ENCODE measurements at places on chromosomes 3 and 15. TPM values are rescaled to one million over a fixed set of nuclear protein-coding genes. Genes with fewer than 3 reads are reported as not detected.

GRCh38 chr3:56890448-56891091 is 88.8 kb upstream of the ARHGEF3 start:
- no peak for DNase-seq

GRCh38 chr15:100572362-100572983 is 29.5 kb downstream of the LINS1 start:
- peak; percentile 42 for DNase-seq

DNA sequence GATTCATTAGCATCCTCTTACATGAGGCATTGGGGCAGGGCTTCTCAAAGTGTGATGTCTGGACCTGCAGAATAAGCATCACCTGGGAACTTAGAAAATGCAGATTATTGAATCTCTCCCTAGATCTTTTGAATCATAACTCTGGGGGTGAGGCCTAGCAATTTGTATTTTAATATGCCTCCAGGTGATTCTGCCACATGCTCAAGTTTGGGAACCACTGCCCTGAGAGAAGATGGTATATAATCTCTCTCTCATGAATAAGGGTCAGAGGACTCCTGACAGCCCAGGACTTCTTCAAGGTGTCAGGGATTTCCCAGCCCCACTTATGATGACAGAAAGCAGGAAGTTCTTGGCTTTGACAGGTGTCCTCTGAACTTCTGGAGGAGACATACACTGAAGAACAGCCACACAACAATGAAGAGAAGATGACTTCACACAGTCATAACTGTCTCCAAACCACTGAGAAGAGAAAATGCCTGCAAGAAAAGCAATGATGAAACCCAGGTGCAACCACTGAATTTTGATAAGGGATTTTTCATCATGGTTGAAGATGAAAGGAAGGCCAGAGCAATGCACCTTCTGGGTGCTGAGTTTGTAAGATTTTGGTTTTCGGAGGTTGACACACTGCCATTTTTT is 211.9 kb upstream of the MRPL3 start:
- DNase-seq = no peak

DNA sequence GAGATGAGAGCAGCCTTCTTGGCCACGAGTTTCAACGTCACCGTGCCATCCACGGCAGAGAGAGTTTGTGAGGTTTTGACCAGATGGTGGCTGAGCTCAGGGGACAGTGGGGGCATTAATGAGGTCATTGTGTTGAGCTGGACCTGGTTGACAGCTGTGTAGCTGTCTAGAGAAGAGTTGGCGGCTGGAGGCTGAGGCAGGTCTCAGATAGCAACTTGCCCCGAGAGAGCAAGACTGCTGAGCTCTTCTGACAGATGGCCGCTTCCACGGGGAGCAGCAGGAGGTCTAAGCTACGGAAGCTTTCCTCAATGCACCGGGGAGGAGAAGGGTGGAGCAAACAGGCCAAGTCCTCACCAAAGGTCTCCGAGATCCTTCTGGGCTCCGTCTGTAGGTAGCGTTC is 44.8 kb upstream of the EIF5A2 start:
- no peak for DNase-seq

DNA sequence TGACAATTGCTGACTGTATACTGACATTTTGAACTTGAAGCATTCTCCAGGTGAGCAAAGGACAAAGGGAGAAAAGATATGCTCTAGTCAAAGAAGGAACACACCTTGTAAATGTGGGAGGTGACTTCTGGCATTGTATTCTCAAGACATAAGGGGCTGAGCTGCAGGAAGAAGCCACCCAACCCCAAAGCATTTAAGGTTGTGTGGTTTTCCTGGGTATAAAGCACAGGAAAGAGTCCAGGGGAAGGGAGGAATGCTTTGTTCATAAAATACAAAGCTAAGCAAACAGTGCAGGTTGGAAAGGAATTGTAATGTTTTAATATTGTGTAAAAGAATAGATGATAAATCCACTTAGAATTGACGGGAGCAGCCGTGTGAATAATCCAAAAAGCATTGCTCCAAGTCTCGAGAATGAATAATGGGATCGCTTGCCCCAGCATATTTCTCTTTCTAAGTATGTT is 102.4 kb upstream of the LRIG1 start:
- DNase-seq = no peak

DNA sequence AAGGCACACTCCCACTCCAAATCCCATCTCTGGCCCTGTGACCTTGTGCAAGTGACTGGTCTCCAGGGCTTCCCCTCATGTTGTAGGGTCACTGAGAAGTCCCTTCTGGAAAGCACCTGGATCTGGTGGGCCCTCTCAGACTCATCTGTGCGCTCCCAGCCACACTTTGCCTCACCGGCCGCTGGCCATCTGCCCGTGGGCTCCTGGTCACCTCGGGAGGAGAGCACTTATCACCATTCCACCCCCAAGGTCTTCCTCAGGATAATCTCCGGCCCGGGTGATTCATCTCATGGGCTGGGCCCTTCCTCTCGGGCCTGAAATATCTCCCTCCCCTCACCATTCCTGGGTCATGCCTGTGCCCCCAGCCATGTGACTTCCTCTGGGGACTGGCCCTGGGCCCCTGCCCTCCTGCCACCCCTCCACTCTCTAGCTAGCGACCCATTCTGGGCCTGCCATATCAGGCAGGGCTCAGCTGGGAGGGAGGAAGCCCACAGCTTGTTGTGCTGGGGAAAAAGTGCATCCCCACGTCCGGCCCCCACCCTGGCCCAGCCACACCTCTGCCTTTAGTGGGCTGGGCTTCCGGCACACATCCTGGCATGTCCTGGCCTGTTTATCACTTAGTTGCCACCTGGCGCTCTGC is 10.6 kb upstream of the WNT7A start:
- peak; percentile 46 for DNase-seq

GRCh38 chr3:108320746-108321350 is 24.5 kb downstream of the HHLA2 start:
- DNase-seq = no peak

GRCh38 chr3:39350714-39351113 is 21.2 kb downstream of the CCR8 start:
- no peak for DNase-seq

GRCh38 chr3:168794427-168794826 is 698.7 kb upstream of the GOLIM4 start:
- no peak for DNase-seq

- no peak for DNase-seq
Observed at GRCh38 chr15:44082558-44083157, 112.4 kb downstream of the FRMD5 start.

- DNase-seq = no peak
Observed at GRCh38 chr15:57237301-57237642, 139.0 kb upstream of the CGNL1 start.

GRCh38 chr15:39144613-39145499 is 436.0 kb upstream of the THBS1 start:
- no peak for DNase-seq

DNA sequence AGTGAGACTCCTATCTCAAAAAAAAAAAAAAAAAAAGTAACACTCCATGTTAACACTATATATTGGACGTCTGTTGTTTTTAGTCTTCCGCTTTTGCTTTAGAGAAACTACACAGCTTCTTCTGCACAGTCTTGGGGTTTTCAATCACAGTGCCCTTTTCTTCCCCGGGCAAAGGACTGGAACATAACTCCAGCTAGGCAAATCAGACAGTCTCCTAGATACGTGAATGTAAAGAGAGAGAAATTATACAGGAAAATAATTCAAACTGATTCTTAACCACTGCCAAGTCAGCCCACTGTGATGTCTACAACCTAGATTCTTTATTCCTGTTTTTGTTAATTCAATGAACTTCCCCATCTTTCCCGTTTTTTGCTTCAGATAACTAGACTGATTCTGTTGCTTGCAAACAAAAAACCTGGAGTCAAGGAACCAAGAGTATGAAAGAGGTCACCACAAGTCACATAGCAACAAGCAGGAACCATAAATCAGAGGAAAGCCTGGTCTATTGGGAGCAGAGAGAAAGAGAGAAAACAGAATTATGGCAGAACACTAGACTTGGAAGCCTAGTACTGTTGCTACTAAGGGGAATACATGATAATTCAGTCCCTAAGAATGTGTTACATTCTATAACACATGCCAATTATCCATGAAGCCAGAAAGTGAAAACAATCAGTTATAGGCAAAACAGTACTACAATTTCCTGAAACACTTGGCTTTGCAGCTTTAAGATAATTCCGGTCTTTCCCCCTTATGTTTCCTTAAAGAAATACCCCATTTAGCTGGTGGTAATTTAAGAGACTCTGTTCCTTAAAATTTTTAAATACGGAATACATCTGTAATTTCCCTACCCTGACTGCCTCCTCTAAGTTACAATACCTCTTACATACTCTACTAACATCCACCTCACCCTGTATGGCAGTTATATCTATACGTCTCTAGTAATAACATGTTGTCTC is 63.1 kb downstream of the TBL1XR1 start:
- DNase-seq = no peak

GRCh38 chr3:43726521-43726920 is 35.8 kb downstream of the ABHD5 start:
- DNase-seq = no peak

GRCh38 chr3:153911116-153911515 is 210.1 kb upstream of the ARHGEF26 start:
- DNase-seq = no peak

DNA sequence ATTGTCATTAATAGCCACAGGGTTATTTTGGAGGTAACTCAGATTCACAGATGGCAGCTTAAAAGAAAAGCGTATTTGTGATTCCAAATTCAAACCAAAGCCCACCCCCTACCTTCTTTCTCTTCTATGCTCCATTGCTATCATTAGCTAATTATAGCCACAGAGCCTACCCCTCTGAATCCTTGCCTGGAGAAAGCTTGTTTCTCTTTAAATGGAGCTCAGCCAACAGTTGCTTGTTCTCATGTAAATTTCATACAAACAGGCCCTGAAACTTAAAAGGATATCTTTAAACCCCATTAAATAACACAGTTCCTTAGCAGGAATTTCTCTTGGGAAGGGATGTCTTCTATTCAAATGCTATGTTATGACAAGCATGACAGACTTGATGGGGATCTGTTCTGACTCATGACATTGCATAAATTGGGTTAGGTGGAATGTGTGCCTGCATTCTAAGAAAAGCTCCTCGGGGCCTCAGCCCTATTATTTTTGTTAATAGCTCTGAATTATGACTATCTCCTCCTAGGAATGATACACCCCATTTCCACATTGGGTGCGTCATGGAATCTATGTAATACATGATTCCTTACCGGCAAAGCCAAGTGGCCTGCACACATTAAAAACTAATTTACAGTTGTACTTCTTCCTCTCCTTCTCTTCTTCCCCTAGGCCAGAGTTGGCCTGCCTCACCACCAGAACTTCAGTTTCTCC is 265.8 kb downstream of the TAFA4 start:
- DNase-seq = no peak

- DNase-seq = no peak
Observed at GRCh38 chr3:5212628-5213573, 25.4 kb downstream of the EDEM1 start.

- DNase-seq = no peak
Observed at GRCh38 chr3:58422756-58423325, 10.8 kb downstream of the PDHB start.

SLC27A2 gene
- not detected for total RNA-seq

CIB1 gene
- 54.5 TPM for total RNA-seq

ROPN1 gene
- total RNA-seq = not detected

SOX14 gene
- total RNA-seq = not detected

Data from OCI-LY7 (cell line).